KG1 (cell line): ENCODE measurements at places on chromosomes 11 and 22.

- DNase-seq = no peak
Measured at GRCh38 chr22:36154423-36154945, 6.1 kb downstream of the APOL3 start.

- no peak for DNase-seq
Measured at GRCh38 chr22:45508814-45509213, 6.1 kb downstream of the FBLN1 start.

DNA sequence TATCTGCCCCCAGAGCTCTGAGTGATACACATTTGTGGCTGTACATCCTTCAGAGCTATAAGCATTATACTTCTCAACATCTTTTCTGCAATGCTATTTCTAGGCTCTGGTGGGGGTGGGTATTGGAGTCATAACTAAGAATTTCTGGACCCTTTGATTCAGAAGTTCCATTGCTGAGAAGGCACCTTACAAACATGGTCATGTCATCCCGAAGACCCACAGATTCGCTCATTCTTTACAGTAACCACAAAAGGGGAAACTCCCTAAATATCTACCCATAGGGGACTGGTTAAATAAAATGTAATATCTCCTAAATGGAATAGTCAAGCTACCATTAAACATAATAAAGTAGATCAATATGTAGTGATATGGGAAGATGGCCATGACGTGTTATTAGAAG, 98.8 kb downstream of the PRR5L start:
- no peak for DNase-seq

DNA sequence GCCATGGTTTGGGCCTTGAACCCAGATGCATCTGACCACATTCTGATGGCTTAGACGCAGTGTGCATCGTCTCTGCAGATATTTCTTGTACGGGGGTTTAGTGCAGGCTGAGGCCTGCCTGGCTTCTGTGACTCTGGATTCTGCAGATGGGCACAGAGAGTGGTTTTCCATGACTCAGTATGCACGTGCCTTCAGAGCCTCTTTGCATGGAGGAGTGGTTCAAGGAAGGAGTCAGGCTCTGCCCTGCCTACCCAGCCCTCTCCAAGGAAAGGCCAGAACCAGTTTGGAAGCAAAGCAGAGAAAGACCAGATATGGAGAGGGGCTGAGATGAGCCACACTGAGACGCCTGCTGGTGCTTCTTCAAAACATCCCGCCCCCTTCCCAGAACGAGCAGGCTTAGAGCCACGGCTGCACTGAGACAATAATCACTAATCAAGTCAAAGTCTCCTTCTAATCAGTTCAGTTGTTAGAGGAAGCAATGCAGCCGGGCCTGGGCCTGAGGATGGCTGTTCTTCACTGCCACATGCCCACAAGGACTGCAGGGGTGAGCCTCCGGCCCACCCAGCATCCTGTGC, 308.9 kb downstream of the NXPE2 start:
- no peak for DNase-seq

GRCh38 chr22:22717664-22718063, 73.2 kb downstream of the GGTLC2 start:
- DNase-seq = no peak

DNA sequence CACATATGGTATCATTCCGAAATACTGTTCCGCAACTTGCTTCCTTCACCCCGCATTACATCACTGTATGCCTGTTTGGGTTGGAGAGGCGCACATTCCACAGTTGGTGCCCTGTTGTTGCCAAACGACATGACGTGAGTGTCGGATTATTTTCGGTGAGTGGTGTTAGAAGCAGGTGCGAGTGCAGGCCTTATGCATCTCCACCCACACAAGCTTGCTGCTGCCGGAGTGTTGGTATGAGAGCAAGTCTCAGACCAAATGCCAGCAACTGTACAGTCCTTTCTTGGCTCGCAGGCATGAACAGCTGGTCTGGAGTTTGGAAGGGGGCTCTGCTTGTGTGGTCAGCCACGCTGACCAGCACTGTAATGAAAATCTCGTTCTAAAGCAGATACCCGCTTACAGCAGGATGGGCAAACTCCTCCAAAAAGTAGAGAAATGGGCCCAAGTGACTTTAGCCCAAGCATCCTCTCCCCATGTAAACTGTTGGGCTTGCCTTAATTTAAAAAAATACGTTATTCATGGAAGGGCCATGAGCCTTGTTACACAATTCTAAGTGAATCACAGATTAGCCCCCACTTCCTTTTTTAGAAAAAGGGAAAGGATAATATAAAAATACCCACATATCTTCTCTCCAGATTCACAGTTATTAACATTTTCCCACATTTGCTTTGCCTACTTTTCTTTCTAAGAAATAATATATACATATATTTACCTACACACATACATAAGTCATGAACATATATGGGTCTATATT, 48.7 kb upstream of the OR9Q1 start:
- DNase-seq = no peak

- peak; percentile 66 for DNase-seq
Measured at GRCh38 chr11:68040101-68040956, 1.5 kb downstream of the TCIRG1 start.

DNA sequence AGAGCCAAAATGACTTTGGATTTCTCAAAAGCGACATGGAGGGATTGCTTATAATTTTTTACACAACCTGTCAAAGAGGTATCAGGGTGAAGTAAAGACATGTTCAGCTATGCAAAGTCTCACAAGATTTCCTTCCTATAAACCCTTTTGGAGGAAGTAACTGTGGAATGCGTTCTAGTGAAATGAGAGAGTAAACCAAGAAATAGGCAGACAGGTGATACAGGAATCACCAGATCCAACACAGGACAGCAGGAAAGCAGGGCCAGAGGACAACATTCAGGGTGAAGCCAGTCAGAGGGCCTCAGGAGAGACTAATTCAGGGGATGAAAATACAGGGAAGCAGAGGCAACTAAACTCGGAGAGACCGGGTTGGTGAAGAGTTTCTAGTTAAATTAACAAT, 90.4 kb upstream of the MTNR1B start:
- DNase-seq = no peak
